Spinal cord (tissue), 10 donors: ENCODE measurements at places on chromosomes 1 and 21.

- no peak for DNase-seq
Observed at GRCh38 chr1:167357305-167357704, 136.6 kb downstream of the POU2F1 start.

GRCh38 chr1:15323351-15323988 is 76.4 kb downstream of the FHAD1 start:
- peak; percentile 79 for DNase-seq

- no peak for DNase-seq
Observed at GRCh38 chr1:45621501-45621836, 2.4 kb downstream of the CCDC17 start.

GRCh38 chr21:41706263-41706639 is 60.6 kb downstream of the RIPK4 start:
- no peak for DNase-seq

- no peak for DNase-seq
Observed at GRCh38 chr1:234628089-234628488, 18.1 kb upstream of the IRF2BP2 start.

DNA sequence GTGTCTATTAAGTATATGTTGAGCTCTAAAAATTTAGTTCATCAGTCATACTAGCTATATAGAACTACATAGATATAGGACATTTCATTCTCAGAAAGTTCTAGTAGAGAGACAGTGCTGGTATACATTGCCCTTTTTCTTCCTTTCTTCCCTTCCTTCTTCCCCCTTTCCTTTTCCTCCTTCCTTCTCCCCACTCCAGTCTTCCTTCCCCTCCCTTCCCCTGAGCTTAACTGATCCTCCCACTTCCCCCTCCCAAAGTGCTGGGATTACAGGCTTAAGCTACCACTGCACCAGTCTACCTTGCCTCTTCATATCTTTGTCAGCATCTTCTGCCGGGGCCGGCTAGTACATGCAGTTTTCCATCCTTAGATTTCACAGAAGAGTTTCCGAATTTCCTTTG is 12.1 kb downstream of the THRAP3 start:
- DNase-seq, result no peak

DNA sequence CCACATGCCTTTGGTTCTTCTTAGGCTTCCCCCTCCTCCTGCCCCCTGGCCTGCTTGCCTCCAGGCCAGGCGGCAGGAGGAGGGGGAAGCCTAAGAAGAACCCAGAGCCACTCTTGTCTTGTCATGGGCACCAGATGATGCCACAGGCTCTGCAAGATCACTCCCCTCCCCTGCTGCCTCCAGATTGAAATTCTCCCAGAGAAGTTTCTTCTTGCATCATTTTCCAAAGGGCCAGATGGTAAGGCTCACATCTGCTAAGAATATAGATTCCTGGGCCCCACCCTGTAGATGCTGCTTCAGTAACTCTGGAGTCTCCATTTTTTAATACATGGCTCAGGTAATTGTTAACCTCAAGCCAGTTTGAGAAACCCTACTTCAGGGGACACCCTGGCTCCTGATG is 60.8 kb downstream of the FAM163A start:
- no peak for DNase-seq

DNA sequence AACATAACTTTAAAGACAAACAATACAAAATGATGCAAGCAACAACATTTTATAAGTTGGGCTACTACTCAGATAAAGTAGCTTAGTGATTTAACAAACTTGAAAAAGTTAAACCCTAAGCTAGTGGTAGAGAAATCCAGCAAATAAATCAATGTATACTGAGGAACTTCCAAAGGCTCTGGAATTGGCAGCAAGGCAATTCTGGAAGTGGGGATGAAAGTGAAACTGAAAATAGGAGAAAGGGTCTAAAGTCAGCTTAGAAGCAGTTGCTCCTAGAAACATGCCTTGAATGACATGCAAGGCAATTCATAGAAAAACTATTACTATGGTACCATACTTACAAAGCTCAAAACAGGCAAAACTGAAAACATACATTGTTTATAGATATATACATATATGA is 90.0 kb upstream of the CAMK1G start:
- DNase-seq, result peak; percentile 10

DNA sequence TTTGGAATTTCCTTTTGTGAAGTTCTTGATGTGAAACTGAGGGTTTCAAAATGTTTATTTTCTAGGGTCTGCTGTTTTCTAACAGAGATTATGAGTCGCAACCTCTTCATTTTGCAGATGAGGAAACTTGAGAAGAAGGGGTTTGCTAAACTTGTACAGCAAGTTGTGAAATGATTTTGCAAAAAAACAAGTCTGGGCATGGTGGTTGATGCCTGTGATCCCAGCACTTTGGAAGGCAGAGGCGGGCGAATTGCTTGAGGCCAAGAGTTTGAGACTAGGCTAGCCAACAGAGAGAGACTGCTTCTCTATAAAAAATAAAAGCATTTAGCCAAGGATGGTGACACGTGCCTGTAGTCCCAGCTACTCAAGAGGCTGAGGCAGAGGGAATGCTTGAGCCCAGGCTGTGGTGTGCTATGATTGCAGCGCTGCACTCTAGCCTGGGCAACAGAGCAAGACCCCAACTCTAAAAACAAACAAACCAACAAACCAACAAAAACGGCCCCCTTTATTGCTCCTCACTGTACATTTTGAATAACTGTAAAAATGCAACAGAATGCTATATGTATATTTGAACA is 9.9 kb downstream of the TRIM67 start:
- no peak for DNase-seq

DNA sequence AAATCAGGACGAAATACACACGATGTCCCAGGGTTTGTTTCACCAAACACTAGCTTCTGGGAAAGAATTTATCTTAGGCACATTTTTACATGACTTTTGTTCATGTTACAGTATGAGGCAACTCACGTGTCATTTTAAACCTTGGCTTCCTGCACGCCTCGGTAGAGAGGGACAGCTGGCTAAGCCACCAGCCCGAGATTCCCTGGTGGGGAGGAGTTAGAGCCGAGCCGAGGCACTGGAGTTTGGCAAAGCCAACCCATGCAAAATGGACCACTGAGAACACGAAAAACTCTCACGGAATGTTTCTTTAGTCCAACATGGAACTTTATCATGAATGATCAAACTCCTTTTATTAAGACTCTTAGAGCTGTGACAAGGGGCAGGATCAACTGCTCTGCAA is 240.0 kb downstream of the DYRK1A start:
- no peak for DNase-seq

DNA sequence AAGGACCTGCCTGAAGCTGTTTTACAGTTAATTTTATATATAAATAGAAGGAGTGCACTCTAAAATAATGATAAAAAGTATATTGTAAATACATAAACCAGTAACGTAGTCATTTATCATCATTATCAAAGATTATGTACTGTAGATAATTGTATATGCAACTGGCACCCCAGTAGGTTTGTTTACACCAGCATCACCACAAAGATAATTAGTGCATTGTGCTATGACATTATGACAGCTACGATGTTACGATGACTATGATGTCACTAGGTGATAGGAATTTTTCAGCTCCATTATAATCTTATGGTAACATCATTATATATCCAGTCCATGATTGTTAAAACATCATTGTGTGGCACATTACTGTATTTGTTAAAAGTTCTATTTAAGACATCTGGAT is 185.2 kb downstream of the LBR start:
- DNase-seq, result no peak

DNA sequence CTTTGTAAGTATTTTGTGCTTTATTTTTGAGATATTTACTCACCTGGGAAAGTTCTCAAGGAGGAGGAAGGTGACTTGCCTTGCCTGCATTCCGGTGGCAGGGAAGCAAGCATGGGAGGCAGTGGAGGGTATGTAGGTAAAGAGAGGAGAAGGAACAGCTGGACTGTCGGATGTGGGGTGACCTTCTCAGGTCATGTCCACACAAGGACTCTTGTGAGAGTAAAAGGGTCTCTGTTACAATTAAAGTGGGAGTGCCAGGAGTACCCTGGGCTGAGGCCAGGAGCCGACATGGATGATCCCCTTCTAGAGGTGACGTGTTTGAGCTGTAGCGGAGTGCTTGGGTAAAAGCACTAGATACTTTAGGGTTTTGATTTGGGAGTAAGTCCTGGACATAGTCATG is 25.0 kb downstream of the UBE4B start:
- DNase-seq, result no peak

DNA sequence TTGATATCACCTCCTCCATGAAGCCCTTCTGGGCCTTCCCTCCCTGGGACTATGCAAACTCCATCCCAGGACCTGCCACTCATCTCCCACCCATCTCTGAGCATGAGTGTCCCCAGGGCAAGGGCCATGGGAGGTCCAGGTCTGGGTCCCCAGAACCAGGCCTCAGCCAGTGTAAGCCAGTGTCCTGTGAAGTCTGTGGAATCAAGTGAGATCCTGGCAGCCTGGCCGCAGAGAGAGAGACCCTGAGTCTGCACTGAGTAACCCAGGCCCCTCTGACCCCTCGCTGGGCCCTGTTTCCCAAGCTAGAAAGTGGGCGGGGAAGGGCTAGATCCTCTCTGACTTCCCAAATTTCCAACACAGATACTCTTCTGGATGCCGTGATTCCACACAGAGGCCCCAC is 132.7 kb downstream of the DMRTB1 start:
- no peak for DNase-seq

- no peak for DNase-seq
Observed at GRCh38 chr1:59173721-59174120, 123.2 kb upstream of the FGGY start.

- no peak for DNase-seq
Observed at GRCh38 chr21:29208682-29209059, 78.2 kb downstream of the MAP3K7CL start.

DNA sequence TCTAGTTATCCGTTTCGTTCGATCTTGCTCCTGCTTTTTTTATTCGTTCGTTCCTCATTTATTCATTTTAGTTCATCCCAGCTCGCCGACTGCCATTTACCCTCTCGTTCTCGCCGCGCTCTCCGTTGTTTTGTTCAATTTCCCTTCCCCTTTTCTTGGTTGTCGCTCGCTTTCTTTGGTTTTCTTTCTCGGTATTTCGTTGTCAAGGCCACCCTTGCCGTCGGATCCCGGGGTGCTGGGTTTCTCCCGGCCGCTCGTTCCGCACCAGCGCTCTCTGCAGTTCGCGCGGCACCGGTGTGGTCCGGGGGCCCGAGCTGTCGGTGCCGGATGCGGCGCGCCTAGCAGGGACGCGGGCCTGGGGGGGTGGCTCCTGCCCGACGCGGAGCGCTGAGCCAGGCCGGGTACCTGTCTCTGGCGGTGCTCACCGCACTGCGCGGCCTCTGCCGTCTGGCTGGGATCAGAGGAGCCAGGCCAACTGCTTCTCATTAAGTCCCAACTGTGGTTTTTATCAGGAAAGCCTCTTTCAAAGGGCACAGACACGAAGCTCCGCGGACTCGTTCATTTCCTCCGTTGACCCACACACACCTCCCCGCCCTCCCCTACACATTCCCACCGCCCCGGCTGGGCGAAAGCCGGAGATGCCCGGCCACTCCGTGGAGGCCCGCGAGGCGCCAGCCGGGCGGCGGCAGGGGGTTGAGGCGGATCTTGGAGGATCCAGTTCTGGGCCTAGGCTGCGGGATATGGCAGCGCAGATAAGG is 1.6 kb downstream of the ALX3 start:
- DNase-seq, result no peak

DNA sequence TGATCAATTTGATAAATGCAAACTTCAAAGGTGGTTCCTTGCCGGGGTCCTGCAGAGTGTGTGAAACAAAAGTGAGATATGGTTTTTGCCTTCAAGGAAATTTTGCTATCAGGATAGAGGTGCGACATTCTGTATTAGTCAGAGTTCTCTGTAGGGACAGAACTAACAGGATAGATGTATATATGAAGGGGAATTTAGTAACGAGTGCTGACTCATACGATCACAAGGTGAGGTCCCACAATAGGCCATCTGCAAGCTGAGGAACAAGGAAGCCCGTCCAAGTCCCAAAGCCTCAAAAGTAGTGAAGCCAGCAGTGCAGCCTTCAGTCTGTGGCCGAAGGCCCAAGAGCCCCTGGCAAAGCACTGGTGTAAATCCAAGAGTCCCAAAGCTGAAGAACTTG is 157.0 kb downstream of the RYR2 start:
- DNase-seq, result no peak

- DNase-seq, result no peak
Observed at GRCh38 chr1:30274976-30275621, 448.3 kb downstream of the MATN1 start.

- no peak for DNase-seq
Observed at GRCh38 chr1:8176279-8176678, 141.6 kb upstream of the SLC45A1 start.

GRCh38 chr1:150271291-150271959 is 1.2 kb upstream of the C1orf54 start:
- DNase-seq, result no peak

DNA sequence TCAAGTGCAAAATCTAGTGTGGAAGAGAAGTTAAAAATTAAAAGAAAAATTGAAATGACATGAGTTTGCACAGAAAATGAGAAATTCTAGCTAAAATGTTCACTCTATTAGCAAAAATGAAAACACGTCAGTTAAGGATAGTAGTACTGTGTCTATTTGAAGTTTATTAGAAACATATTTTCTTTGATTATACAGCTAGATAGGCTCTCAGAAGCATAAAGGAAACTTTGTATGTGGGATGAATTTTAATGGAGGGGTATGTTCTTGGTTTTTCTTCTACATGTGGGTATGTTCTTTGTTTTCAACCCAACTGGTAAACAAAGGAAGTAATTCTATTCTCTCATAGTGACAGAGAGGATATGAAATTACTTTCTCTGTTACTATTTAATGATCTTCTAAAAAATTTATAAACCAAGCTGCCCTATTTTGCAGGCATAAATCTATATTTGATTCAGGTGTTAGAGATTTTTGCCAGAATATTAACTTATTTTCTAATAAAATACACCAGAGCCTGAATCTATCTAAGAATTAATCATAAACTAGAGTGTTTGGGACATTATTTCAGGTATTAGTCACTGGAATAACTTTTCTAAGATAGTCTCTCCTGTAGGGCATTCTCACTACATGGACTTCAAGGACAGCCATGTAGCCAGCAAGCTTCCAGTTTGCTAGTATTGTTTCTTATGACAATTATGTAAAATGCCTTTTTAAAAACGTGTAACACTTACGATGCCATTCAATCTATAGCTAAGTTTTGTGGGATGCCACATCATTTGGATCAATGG is 15.8 kb downstream of the GPSM2 start:
- no peak for DNase-seq

DNA sequence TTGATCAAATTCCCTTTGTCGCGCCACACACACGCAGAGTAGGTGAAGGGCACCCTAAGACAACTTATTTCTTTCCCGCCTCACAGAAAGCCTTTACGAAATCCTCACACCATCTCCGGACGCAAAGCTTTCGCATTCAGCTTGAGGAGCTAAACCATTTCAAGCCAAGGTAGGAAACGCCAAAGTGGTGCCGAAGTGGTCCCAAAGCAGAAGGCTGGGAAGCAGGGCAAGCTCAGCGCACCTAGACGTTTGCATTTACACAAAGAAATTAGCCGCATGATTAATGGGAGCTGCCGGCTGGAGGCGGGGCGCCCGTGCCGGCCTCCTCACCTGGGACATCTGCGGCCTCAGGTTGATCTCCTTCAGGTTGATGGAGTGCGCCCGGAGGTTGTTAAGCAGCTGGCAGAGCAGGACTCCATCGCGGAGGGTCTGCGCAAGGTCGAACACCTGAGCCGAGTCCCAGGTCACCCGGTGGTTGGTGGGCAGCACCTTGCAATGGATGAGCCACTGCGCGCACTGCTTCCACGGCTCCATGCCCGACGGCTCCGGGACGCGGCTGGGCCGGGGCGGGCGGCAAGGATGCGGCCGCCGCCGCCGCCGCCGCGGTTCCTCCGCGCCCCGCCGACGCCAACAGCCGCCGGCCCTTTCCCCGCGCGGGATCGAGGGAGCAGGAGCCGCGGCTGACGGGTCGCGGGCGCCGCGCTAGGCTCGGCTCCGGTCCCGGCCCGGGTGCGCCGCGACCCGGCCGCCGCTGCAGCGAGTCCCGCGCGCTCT is 457 bp downstream of the VAV3 start:
- no peak for DNase-seq
